ENCODE measurements at places on chromosomes 1 and 21. TPM values are rescaled to one million over a fixed set of nuclear protein-coding genes. Genes with fewer than 3 reads are reported as not detected.

DNA sequence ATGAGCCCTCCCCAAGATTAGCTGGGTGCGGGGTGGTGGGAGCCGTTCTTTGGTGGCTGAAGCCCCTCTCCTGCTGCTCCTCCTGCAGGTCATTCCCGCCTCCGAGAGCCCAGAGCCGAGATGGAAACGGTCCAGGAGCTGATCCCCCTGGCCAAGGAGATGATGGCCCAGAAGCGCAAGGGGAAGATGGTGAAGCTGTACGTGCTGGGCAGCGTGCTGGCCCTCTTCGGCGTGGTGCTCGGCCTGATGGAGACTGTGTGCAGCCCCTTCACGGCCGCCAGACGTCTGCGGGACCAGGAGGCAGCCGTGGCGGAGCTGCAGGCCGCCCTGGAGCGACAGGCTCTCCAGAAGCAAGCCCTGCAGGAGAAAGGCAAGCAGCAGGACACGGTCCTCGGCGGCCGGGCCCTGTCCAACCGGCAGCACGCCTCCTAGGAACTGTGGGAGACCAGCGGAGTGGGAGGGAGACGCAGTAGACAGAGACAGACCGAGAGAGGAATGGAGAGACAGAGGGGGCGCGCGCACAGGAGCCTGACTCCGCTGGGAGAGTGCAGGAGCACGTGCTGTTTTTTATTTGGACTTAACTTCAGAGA, 448 bp downstream of the G0S2 start:
- DNase-seq: no peak

RGS13 gene
- not detected for total RNA-seq

GRCh38 chr1:108193333-108193732, 6.8 kb downstream of the SLC25A24 start:
- DNase-seq: no peak

DNA sequence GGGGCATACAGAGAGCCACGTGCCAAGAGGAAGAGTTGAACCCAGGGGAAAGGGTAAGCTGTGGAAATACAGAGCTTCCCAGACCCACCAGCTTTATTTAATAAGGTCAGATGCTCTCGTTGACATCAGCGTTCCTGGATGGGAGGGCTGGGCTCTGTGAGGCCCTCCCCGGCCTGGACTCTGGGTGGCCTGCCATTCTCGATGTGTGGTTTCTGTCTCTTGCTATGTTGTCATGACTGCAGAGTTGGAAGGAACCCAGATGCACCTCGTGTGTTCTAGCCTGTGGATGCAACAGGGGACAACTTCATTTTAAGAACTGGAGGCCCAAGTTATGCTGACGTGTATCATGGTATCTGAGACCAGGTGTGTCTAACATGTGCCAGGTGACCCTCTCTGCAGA, 101.7 kb downstream of the PCBP3 start:
- no peak for DNase-seq

GRCh38 chr1:201359873-201360210, 17.6 kb downstream of the TNNT2 start:
- no peak for DNase-seq
